HFFc6 (cell line): ENCODE measurements at places on chromosomes 4 and X. TPM values are rescaled to one million over a fixed set of nuclear protein-coding genes. Genes with fewer than 3 reads are reported as not detected.

Gene NIPAL1
- 0.37 and 1.3 TPM in 2 replicates for total RNA-seq

Gene SUV39H1
- total RNA-seq = 6.5 to 11.5 TPM (median 10.9 TPM) in 3 replicates

Gene TMA16
- total RNA-seq = 25.6 to 33.7 TPM (median 32.5 TPM) in 3 replicates

Gene MAGEA12
- 0.11 TPM in 1 of 2 replicates, not detected in the other for total RNA-seq

Gene PWWP3B
- total RNA-seq = not detected in 3 replicates

Gene GLRA3
- not detected in 3 replicates for total RNA-seq

Gene UCHL1
- total RNA-seq = 340 to 487 TPM (median 360 TPM) in 3 replicates

- no peak for DNase-seq
- peaks cover 5% of the 10 kb centered on the region for H3K4me1 ChIP-seq
- no peak overlapping the region for H3K27ac ChIP-seq
- H3K27me3 ChIP-seq = peaks cover 7% of the 10 kb centered on the region; the same call in 1 of the 2 replicates
- no peak overlapping the region for H3K4me3 ChIP-seq
- H3K36me3 ChIP-seq = no peaks in the 10 kb centered on the region
Observed at GRCh38 chrX:10649265-10649664, 28.9 kb upstream of the MID1 start.

- peaks cover 12% of the 10 kb centered on the region; the same call in 1 of the 2 replicates for H3K36me3 ChIP-seq
- no peak for DNase-seq
- H3K4me1 ChIP-seq = peaks cover 62% of the 10 kb centered on the region
- H3K27me3 ChIP-seq = no peaks in the 10 kb centered on the region
- no peak overlapping the region for H3K4me3 ChIP-seq
Observed at GRCh38 chr4:147760695-147761094, 28.8 kb downstream of the ARHGAP10 start.

DNA sequence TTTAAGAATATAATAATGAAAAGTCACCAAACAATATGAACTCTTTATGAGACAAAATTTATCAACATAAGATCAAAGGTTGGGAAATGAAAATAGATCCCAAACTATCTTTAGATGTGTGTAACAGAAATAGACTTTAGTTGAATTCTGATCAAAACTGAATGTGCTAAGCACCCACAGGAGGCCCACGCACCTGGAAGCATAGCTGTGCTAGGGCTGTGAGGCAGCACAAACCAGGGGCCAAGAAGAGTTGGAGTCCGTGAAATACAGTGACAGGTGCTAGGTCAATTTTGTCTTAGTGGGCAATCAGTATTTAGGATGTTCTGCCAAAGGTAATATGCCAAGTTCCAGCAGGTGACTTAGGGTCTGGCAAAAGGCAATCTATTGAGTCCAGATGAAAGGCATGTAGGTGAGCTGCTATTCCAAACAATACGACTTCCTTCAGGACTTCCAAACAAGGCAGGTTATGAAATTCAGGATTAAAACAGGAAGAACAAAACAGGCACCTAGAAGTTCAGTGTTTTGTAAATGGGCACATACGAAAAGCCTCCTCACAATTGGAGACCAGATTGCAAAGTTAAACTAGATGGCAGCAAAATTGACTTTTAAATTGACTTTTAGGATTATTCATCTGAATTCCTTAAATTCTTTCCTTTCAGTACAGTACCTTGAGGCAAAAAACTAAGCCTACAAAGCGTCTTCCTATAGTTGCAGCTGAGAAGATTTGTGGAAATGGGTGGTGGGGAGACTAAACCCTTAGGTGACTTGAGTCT lies 4.7 kb upstream of the PCDH18 start:
- H3K36me3 ChIP-seq = no peaks in the 10 kb centered on the region
- DNase-seq = no peak
- H3K4me3 ChIP-seq = no peak overlapping the region

GRCh38 chr4:67754288-67754687 lies at the start of gene GNRHR:
GNRHR (minus strand) TSS chr4:67754388; CDS start chr4:67754335, 53 bp downstream.
- no peaks in the 10 kb centered on the region for H3K36me3 ChIP-seq
- no peak within 1 kb of the TSS for H3K4me3 ChIP-seq
- H3K27me3 ChIP-seq = no peaks in the 10 kb centered on the region; the same call in 1 of the 2 replicates
- H3K27ac ChIP-seq = no peak within 1 kb of the TSS
- no peak for DNase-seq

DNA sequence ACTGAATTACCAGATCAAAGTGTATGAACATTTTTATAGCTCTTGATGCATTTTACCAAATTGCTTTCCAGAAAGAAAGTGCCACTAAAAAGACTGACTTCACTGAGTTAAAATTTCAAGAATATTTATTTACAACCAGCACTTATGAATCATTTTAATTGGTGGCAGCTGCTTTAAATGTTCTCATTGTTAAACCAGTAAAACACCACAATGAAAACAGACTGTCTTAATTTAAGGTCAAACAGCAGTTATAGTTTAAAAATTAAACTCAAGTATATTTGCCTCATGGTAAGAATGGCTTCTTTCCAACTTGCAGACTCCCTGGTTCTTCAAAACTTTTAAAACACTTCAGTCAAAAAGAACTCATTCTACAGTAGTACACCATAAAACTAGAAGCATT lies 36.9 kb downstream of the AMMECR1 start:
- peaks cover 58% of the 10 kb centered on the region for H3K4me1 ChIP-seq
- no peaks in the 10 kb centered on the region for H3K27me3 ChIP-seq
- H3K36me3 ChIP-seq = no peaks in the 10 kb centered on the region
- H3K27ac ChIP-seq = peak overlapping the region; percentile 85
- H3K4me3 ChIP-seq = no peak overlapping the region

DNA sequence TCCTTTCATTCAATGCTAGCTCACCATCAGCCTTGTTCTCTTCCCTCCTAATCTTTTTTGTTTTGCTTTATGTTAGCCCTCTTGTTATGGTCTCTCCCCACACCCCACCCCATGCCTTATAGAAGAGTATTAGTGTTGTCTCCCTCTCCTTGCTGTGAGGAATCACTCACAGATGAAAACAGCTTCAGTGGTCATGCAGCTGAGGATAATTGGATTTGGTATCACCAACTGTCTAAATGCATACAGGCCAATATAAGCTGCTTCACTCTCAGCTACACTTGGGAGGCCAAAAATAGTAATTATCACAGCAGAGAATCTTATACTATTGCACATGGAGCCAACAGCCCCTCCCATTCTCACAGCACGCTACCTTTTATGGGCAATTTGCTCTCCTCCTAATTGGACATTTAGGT lies 494.6 kb upstream of the FAM241A start:
- H3K4me1 ChIP-seq = peaks cover 12% of the 10 kb centered on the region
- H3K27ac ChIP-seq = no peak overlapping the region
- DNase-seq = no peak
- no peaks in the 10 kb centered on the region for H3K36me3 ChIP-seq
- no peaks in the 10 kb centered on the region; the same call in none of the 2 replicates for H3K27me3 ChIP-seq

GRCh38 chr4:38667085-38667893 lies 3.3 kb downstream of the KLF3 start:
- peaks cover 71% of the 10 kb centered on the region for H3K4me1 ChIP-seq
- peak overlapping the region; percentile 98 for H3K27ac ChIP-seq
- H3K4me3 ChIP-seq = peak overlapping the region; percentile 93

DNA sequence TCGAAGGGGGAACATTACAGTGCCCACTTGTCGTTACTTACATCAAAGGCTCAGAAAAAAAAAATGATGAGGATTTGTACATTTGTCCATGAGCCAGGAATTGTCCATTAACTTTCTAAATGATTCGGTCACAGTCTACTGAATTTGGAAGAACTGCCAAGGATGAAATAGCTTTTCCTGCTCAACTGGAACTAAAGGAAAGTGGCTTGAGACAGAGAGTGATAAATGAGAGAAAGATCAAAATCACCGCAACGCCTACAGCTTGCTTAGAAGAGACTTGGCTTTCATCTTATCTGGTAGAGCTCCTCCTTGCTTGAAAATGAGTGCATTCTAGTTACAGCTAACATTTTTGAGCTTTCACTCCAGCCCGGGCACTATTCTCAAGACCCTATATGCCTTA lies 55.5 kb upstream of the ADGRG2 start:
- H3K36me3 ChIP-seq = no peaks in the 10 kb centered on the region
- H3K27ac ChIP-seq = no peak overlapping the region
- DNase-seq = no peak
- peaks cover 15% of the 10 kb centered on the region for H3K4me1 ChIP-seq

DNA sequence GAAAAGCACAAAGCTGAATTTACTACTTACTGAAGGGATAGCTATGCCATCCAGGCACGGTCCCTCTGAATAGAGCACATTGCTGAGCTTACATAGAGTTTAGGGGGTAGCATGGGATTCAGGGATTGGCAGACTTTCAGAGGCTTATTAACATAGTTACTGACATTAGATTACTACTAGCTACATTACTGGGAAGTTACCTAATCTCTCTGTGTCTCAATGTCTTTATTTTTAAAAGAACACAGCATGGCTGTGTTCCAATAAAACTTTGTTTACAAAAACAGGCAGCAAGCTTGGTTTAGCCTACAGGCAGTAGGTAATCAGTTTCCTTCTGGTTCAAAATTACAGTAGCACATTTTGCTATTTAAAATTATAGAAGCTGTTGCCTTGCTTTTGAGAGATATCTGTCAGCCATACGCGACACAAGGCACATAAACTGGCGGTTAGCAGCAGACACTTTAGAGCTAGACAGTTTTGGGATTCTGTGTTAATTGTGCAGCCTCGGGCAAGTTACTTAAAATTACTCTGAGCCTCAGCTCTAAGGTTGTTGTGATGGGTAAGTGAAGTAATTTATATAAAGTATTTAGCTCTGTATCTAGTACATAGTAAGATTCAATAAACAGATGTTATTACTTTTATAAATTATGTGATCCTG lies 6.9 kb downstream of the KLHL8 start:
- H3K27ac ChIP-seq = no peak overlapping the region
- H3K4me3 ChIP-seq = no peak overlapping the region
- no peaks in the 10 kb centered on the region for H3K36me3 ChIP-seq
- H3K27me3 ChIP-seq = peaks cover 2% of the 10 kb centered on the region; the same call in 1 of the 2 replicates
- DNase-seq = no peak
- peaks cover 15% of the 10 kb centered on the region for H3K4me1 ChIP-seq

DNA sequence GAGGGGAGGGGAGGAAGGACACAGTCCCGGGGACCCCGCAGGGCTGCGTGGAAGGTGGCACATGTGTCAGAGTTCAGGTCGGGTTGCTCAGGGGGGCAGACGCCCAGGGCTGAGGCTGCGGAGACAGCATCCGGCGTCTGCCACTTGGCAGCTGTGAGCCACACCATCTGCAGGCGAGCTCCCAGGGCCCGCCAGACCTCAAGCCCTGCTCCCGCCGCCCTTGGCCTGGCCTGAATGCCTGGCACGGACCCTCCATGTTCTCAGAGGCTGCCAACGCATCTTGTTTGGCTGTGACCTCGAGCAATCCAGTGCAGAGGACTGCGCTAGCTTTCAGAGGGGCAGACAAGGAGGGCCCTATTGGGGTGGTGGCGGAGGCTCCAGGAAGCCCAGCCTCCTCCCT lies 5.1 kb downstream of the BGN start:
- peaks cover 2% of the 10 kb centered on the region; the same call in 1 of the 2 replicates for H3K27me3 ChIP-seq
- H3K27ac ChIP-seq = no peak overlapping the region
- peaks cover 5% of the 10 kb centered on the region; the same call in 1 of the 2 replicates for H3K4me1 ChIP-seq
- H3K36me3 ChIP-seq = no peaks in the 10 kb centered on the region; the same call in 1 of the 2 replicates
- DNase-seq = no peak

- no peak for DNase-seq
- no peaks in the 10 kb centered on the region for H3K4me1 ChIP-seq
- H3K27me3 ChIP-seq = no peaks in the 10 kb centered on the region
- H3K4me3 ChIP-seq = no peak overlapping the region
Observed at GRCh38 chrX:8245411-8245810, 74.3 kb upstream of the VCX2 start.

DNA sequence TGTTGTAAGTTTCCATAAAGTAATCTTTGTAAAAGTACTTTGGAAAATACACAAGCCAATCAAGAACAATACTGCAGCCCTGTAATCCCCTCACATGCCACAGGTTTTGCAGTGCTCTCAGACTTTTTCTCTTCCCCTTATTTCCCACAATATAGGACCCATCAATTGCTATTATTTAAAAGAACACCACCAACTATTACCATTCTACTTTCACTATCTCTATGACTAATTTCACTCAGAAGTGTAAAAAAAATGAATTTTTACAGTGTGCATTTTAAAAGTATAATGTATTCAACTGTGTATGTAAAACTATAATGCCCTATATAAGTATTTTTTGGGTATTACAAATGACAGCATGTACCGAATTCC lies 1.7 kb downstream of the ATP8A1 start:
- H3K4me3 ChIP-seq = 0 out of 2 replicates have a peak overlapping the region, but pooled peaks have one; percentile 85
- no peak overlapping the region for H3K27ac ChIP-seq
- H3K4me1 ChIP-seq = peaks cover 34% of the 10 kb centered on the region
- H3K36me3 ChIP-seq = no peaks in the 10 kb centered on the region
- no peak for DNase-seq

GRCh38 chr4:135274416-135274815 lies 1072.8 kb upstream of the PABPC4L start:
- H3K27ac ChIP-seq = peak overlapping the region; percentile 3; the same call in 1 of the 2 replicates
- H3K4me1 ChIP-seq = peaks cover 39% of the 10 kb centered on the region; the same call in 1 of the 2 replicates
- H3K4me3 ChIP-seq = peak overlapping the region; percentile 21; the same call in 1 of the 2 replicates
- H3K36me3 ChIP-seq = no peaks in the 10 kb centered on the region

DNA sequence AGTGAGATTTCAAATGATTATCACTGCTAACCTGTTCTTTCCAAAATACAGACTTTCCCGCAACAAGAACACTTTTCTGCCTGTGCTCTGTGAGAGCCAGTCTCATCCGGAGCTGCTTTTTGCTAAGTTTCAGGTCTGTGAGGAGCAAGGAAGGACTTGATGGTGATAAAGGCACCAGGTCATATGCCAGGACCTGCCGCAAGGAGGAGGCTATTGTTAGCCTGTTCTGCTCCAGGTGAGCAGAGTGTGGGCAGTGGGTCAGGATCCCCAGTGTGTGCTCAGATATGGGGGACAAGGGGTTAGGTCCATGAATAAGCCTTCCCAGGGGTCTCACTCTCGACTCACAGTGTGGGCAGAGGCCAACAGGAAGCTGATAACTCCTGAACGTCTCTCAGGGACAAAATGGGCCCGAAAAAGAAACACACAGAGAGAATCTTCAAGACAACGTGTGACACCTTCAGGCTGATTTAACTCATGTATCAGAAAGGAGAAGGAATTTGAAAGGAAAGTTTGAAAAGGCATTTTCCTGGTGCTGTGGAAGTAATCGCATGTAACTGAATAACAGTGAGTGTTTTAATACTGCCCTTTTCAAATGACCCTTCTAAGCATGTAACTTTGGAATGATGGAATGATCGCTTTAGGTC lies 57.7 kb upstream of the PDLIM3 start:
- H3K4me1 ChIP-seq = peaks cover 10% of the 10 kb centered on the region
- H3K4me3 ChIP-seq = no peak overlapping the region
- H3K27ac ChIP-seq = no peak overlapping the region
- H3K27me3 ChIP-seq = peaks cover 6% of the 10 kb centered on the region
- H3K36me3 ChIP-seq = no peaks in the 10 kb centered on the region

- no peak overlapping the region for H3K27ac ChIP-seq
- DNase-seq = no peak
- no peaks in the 10 kb centered on the region; the same call in 1 of the 2 replicates for H3K27me3 ChIP-seq
- peaks cover 17% of the 10 kb centered on the region for H3K36me3 ChIP-seq
- no peak overlapping the region for H3K4me3 ChIP-seq
- peaks cover 61% of the 10 kb centered on the region for H3K4me1 ChIP-seq
Observed at GRCh38 chr4:151166636-151167035, 67.2 kb downstream of the RPS3A start.
